Testis (tissue), 5 donors: ENCODE measurements at places on chromosomes 12 and 14. TPM values are rescaled to one million over a fixed set of nuclear protein-coding genes. Genes with fewer than 3 reads are reported as not detected.

- no peak for DNase-seq
Measured at GRCh38 chr12:116265351-116266147, 11.9 kb downstream of the MED13L start.

DNA sequence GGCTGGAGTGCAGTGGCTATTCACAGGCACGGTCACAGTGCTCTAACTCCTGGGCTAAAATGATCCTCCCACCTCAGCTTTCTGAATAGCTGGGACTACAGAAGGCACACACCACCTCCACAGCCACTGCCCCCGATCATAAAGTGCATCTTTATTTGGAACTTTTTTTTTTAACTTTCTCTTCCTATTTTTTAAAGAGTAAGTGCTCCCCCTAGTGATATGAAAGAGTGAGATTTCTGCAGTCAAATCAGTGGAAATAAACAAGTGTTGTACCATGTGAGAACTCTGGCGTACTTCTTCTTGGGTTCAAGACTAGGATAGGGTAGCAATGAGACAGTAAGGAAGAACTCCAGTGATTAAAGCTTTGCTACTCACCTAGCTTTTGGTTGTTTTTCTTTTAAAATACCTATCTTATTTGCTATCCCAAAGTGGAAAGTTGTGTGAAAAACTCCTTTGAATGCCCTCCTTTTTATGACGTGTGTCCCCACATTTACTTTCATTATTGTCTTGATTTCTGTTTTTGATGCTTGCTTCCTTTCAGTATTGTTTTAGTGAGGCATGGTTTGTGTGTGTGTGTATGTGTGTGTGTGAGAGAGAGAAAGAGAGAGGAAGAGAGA, 6.6 kb downstream of the PPP4R4 start:
- DNase-seq = no peak

- no peak for DNase-seq
Measured at GRCh38 chr14:104011824-104012517, 69.6 kb upstream of the RD3L start.

CLEC1A gene
- total RNA-seq = 3.2 TPM

TMPRSS12 gene
- 6.8 TPM for total RNA-seq

GRCh38 chr14:77257700-77258099, 13.3 kb downstream of the NGB start:
- no peak for DNase-seq

FOS gene
- 66.1 TPM for total RNA-seq

STYK1 gene
- total RNA-seq = 0.24 TPM

- DNase-seq = no peak
Measured at GRCh38 chr14:105485739-105486162, 935 bp upstream of the CRIP1 start.

A2M gene
- total RNA-seq = 151 TPM
